ENCODE measurements at places on chromosomes 4 and X. TPM values are rescaled to one million over a fixed set of nuclear protein-coding genes. Genes with fewer than 3 reads are reported as not detected.

The CT55 gene
- not detected for total RNA-seq

The EVC gene
- 52.8 TPM for total RNA-seq

The TRPC5OS gene
- total RNA-seq: not detected

The P2RY4 gene
- total RNA-seq: not detected

The DSPP gene
- not detected for total RNA-seq

The MMRN1 gene
- total RNA-seq: under 0.01 TPM

The TCEAL2 gene
- not detected for total RNA-seq

The RBM47 gene
- total RNA-seq: 42.7 TPM

The CT45A3 gene
- not detected for total RNA-seq

The AKAP14 gene
- not detected for total RNA-seq

The CTAG1B gene
- total RNA-seq: not detected

The SMARCAD1 gene
- 35.0 TPM for total RNA-seq

The IL1RAPL1 gene
- not detected for total RNA-seq

The RENBP gene
- total RNA-seq: 3.6 TPM

The IL1RAPL2 gene
- under 0.01 TPM for total RNA-seq
